Activated T-helper 1 cell treated with anti-CD3 and anti-CD28 coated beads, Interleukin-12 subunit alpha, Interleukin-12 subunit beta, Interleukin-2, Interleukin-4 antibody, amounts not matched to agents 30 ng/mL and 10 ng/mL and 1 ng/mL, durations not matched to agents 14 hours and 24 hours and 36 hours (primary cell): ENCODE measurements at places on chromosomes 2 and 18. TPM values are rescaled to one million over a fixed set of nuclear protein-coding genes. Genes with fewer than 3 reads are reported as not detected.

PDE1A gene
- not detected in 2 replicates for total RNA-seq

PAX8 gene
- 0.70 and 1.6 TPM in 2 replicates for total RNA-seq

SF3B1 gene
- 247 and 268 TPM in 2 replicates for total RNA-seq

RNU2-63P gene
- total RNA-seq: 28.5 and 32.9 TPM in 2 replicates

GRCh38 chr2:239934571-239935171 lies 90.5 kb downstream of the NDUFA10 start:
- no peak overlapping the region for H3K4me3 ChIP-seq
- no peaks in the 10 kb centered on the region for H3K36me3 ChIP-seq
- no peak overlapping the region for H3K27ac ChIP-seq
- peak; percentile 47 for DNase-seq

SULT1C4 gene
- total RNA-seq: not detected in 2 replicates

DNA sequence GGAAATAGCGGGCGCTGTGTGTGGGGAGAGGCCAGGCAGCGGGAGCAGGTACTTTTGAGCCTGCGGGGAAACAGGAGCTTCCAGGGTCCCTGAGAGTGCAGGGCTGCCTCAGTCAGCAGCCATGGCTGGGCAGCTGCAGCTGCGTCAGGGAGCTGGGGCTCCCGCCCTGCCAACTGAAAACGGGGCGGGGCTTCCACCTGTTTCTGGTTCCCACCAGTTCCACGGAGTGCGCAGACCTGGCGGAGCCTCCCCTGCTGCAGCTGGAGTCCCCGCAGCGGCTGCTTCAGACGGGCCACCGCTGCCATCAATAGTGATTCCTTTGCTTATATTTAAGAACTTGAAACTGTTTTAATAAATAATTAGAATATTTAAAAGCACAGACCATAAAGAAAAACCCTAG lies 30.6 kb upstream of the RPRM start:
- H3K27me3 ChIP-seq: no peaks in the 10 kb centered on the region
- no peak overlapping the region for H3K27ac ChIP-seq
- H3K36me3 ChIP-seq: no peaks in the 10 kb centered on the region
- no peak overlapping the region for H3K4me3 ChIP-seq
- no peak for DNase-seq

GRCh38 chr18:48514786-48515185 lies 24.0 kb upstream of the CTIF start:
- DNase-seq: no peak
- H3K4me3 ChIP-seq: no peak overlapping the region
- H3K36me3 ChIP-seq: no peaks in the 10 kb centered on the region
- H3K27me3 ChIP-seq: peaks cover 4% of the 10 kb centered on the region
- no peak overlapping the region for H3K27ac ChIP-seq
- no peaks in the 10 kb centered on the region for H3K4me1 ChIP-seq

GRCh38 chr18:9925369-9925768 lies 11.6 kb downstream of the VAPA start:
- DNase-seq: no peak
- no peaks in the 10 kb centered on the region for H3K27me3 ChIP-seq
- H3K4me3 ChIP-seq: no peak overlapping the region
- no peaks in the 10 kb centered on the region for H3K36me3 ChIP-seq
- H3K4me1 ChIP-seq: peaks cover 50% of the 10 kb centered on the region

GRCh38 chr2:65153515-65153914 lies 23.6 kb upstream of the RAB1A start:
- no peak for DNase-seq
- H3K4me1 ChIP-seq: no peaks in the 10 kb centered on the region
- H3K27me3 ChIP-seq: peaks cover 7% of the 10 kb centered on the region
- no peak overlapping the region for H3K27ac ChIP-seq

DNA sequence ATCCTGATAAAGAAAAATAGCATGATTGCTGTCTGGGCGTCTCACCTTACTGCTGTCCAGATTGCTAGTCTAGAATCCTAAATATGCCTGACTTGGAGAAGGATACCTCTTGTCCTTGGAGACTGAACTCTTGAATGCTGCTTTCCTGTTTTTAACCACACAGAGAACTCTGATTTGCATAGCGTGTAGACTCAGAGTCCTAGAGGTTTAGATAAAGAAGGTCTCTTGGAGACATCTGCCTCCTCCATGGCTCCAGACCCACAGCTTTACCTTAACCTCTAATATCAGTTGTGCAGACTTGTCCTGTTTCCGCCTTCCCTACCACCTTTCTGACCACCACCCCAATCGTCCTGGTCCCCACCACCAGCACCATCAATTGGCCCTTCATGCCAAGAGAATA lies 292.6 kb upstream of the CYRIA start:
- H3K4me1 ChIP-seq: no peaks in the 10 kb centered on the region
- DNase-seq: no peak
- no peaks in the 10 kb centered on the region for H3K27me3 ChIP-seq
- no peaks in the 10 kb centered on the region for H3K36me3 ChIP-seq

DNA sequence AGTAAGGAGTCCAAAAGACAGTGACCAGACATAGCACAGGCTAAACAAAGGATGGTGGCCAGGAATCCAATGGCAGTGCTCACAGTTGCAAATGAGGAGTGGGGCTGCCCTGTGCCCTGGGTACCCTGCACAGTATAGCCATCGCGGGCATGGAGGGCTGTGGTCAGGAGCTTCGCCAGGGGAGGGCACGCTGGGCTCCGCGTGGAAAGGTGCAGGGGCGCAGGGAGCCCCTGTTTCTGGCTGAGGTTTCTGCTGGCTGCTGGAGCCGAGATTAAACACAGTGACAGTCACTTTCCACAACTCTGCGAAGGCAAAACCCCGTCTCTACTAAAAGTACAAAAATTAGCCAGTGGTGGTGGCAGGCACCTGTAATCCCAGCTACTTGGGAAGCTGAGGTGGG lies 194.7 kb downstream of the GALR1 start:
- no peaks in the 10 kb centered on the region for H3K36me3 ChIP-seq
- H3K4me1 ChIP-seq: no peaks in the 10 kb centered on the region
- no peak overlapping the region for H3K27ac ChIP-seq
- H3K4me3 ChIP-seq: no peak overlapping the region
- peaks cover 7% of the 10 kb centered on the region for H3K27me3 ChIP-seq
- no peak for DNase-seq

DNA sequence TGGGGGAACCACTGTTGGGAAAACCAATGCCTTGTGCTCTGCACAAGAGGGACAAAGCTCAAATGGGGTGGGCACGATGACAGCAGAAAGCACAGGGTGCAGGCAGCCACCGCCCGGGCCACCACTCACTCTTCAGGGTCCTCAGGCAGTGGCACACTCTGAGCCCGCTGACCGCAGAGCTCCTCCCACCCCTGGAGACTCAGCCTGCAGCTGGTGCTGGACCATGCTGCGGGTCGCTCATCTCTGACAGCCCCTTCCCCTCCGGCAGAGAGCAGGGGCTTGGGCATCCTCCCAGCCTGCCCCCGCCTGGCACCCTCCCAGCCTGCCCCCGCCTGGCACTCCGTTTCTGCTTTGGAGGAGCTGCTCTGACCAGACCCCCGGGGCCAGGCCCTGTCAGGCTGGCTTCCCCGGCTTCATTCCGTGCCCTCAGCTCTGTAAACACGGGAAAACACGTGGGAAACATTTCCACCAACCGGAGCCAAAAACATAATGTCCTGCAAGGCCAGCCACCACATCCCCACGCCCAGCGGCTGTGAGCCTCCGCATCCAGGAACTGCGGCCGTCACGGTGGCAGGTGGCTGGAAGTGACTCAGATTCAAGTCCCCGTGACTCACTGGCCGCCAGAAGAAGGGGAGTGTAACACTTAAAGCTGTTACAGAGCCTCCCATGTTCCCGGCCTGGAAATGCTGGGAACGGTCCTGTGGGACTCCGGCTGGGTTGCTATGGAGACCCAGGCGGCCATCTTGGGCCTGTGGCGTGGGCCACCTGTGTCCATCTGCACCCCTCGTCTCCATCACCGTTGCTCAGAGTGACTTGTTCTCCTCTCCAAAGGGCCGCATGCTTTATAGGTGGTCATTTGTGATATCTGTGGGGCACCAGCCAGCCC lies 6.8 kb upstream of the SNED1 start:
- H3K27ac ChIP-seq: no peak overlapping the region
- no peak for DNase-seq
- H3K4me1 ChIP-seq: no peaks in the 10 kb centered on the region
- no peaks in the 10 kb centered on the region for H3K36me3 ChIP-seq

GRCh38 chr2:30253873-30254684 lies 22.7 kb downstream of the LBH start:
- H3K27ac ChIP-seq: peak overlapping the region; percentile 93
- DNase-seq: no peak
- peaks cover 90% of the 10 kb centered on the region for H3K4me1 ChIP-seq
- H3K36me3 ChIP-seq: peaks cover 81% of the 10 kb centered on the region

EIF2AK2 gene
- 40.5 and 41.9 TPM in 2 replicates for total RNA-seq

- H3K27me3 ChIP-seq: peaks cover 12% of the 10 kb centered on the region
- no peaks in the 10 kb centered on the region for H3K36me3 ChIP-seq
- no peak for DNase-seq
- H3K4me3 ChIP-seq: no peak overlapping the region
These were observed 29.9 kb downstream of the DYSF start for GRCh38 chr2:71483246-71483645.

CDH2 gene
- total RNA-seq: 0.10 and 0.16 TPM in 2 replicates

- no peak overlapping the region for H3K27ac ChIP-seq
- no peak for DNase-seq
- peaks cover 3% of the 10 kb centered on the region for H3K27me3 ChIP-seq
- no peak overlapping the region for H3K4me3 ChIP-seq
These were observed 110.5 kb upstream of the ID2 start for GRCh38 chr2:8571301-8571791.

DNA sequence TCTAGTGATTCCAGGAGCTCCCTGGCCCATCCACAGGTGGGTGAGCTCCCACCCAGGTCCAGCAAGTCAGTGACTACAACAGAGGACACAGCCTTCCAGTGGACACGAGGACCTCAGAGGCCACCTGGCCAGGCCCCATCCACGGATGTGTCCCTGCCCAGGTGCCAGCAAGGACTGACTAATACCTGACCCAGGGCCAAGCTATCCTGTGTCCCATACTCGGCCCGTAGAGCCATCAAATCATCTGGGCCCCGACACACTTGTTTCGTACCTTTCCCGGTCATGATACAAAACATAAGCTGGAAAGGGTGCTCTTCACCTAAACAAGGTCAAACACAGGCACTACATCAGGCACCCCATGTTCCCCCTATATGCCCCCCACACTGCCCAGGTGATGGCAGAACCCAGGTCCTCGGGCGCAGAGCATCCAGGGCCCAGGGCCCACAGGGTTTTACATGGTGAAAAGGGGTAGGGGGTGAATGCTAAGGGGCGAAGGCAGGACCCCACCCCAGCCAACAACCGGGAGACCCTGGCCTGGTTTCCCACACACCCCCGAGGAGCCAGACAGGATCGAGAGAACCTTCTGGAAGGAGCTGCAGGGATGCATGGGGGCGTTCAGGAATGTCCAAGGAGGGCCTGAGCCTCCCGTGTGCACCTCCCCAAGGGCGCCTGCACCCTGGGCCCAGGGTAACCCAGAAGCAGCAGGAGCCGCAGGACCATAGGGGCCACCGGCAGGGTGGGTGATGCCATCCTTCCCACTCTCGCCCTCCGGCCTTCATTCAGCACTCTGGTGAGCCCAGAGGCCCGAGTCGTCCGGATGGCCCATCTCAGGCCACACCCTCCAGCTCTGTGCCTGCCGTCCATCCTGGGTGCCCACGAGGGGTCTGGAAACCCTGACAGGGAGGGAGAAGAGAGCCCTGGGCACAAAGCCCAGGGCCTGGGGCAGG lies 94.3 kb downstream of the HDAC4 start:
- DNase-seq: no peak
- no peaks in the 10 kb centered on the region for H3K27me3 ChIP-seq
- peaks cover 23% of the 10 kb centered on the region for H3K4me1 ChIP-seq
- H3K4me3 ChIP-seq: no peak overlapping the region

DPYSL5 gene
- 0.23 TPM in 1 of 2 replicates, not detected in the other for total RNA-seq

DNA sequence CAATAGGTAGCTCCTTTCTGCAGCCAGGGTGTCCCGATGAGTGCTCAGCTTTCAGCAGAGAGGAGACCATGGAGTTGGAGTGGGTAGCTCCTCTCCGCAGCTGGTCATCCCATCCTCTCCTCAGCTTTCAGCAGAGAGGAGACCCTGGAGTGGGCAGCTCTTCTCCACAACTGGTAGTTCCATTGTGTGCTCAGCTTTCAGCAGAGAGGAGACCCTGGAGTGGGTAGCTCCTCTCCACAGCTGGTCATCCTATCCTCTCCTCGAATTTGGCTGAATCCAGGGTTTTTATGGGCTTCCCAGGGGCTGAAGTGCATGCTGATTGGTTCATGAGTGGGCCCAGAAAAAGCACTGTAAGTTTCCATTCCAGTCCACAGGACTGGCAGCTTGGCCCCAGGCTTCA lies 75.2 kb downstream of the NCOA1 start:
- H3K27me3 ChIP-seq: no peaks in the 10 kb centered on the region
- no peak for DNase-seq
- no peak overlapping the region for H3K27ac ChIP-seq
- H3K36me3 ChIP-seq: peaks cover 14% of the 10 kb centered on the region

MEP1B gene
- total RNA-seq: 0.20 TPM in 1 of 2 replicates, not detected in the other

GRCh38 chr18:57898506-57899124 lies 95.5 kb upstream of the ATP8B1 start:
- peaks cover 2% of the 10 kb centered on the region for H3K27me3 ChIP-seq
- no peak for DNase-seq
- H3K27ac ChIP-seq: no peak overlapping the region
- no peak overlapping the region for H3K4me3 ChIP-seq
- no peaks in the 10 kb centered on the region for H3K4me1 ChIP-seq

DNA sequence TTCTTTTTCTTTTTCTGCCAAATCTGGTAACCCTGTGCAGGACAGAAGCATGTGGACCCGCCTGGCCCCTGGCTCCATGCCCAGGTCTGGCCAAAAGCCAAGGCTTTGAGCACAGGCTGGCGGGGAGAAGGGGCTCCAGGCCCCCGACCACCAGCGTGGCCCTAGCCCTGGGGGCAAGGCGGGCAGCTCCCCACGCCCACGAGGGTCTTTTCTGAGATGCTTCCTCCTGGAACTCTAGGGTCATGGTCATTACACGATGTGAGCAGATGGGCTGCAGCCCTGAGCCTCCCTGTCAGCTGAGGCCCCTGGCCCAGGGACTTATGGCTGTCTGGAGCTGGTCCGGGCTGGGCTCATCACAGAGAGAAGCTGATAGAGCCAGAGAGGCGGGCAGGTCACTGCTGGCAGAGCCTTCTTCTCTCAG lies 5.7 kb upstream of the OTOS start:
- H3K27me3 ChIP-seq: peaks cover 2% of the 10 kb centered on the region
- no peak for DNase-seq
- no peaks in the 10 kb centered on the region for H3K4me1 ChIP-seq
- no peaks in the 10 kb centered on the region for H3K36me3 ChIP-seq

DUSP2 gene
- total RNA-seq: 494 and 500 TPM in 2 replicates

NYAP2 gene
- total RNA-seq: not detected in 2 replicates

DNA sequence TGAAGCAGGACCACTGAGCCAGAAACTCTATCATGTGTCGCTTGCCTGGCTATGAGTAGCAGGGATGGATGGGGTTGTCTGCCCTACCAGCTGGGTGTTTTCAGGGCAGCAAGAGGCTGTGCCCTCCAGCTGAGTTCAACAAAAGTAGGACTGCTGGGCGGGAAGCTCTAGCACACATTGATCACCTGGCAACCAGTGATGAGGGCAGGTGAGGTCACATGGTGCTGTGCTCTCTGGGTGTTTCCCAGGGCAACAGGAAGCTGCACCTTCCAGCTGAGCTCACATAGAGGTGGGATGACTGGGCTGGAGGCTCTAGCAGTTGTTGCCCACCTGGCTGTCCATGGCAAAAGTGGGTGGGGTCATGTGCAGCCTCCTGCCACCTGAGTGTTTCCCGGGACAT lies 487.3 kb upstream of the VWC2L start:
- no peak overlapping the region for H3K27ac ChIP-seq
- H3K36me3 ChIP-seq: no peaks in the 10 kb centered on the region
- no peaks in the 10 kb centered on the region for H3K27me3 ChIP-seq
- no peak overlapping the region for H3K4me3 ChIP-seq

- H3K4me1 ChIP-seq: no peaks in the 10 kb centered on the region
- H3K27me3 ChIP-seq: peaks cover 5% of the 10 kb centered on the region
- H3K36me3 ChIP-seq: peaks cover 8% of the 10 kb centered on the region
These were observed 277.4 kb downstream of the SETBP1 start for GRCh38 chr18:44958040-44958439.

RELCH gene
- total RNA-seq: 32.6 and 34.5 TPM in 2 replicates
